ENCODE measurements at places on chromosomes 5 and 9.

DNA sequence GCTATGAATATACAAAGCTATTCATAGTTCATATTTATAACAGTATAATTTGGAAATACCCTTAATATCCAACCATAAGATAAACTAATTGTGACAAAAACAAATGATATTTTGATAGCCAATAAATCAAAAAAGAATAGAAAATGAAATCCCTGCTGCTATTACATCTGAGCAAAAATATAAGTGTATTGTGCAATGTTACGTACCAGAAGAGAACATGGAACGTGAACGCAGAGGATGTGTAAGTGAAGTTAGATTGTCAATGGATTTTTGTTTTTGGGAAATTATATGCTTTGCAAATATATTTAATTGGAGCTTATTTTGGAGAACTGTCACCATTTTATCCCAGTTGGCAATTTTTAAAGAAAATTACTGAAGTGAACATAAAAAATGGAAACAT, 15.4 kb downstream of the GCNT1 start:
- DNase-seq, result no peak

GRCh38 chr5:136768457-136768856, 403.1 kb upstream of the TRPC7 start:
- DNase-seq, result no peak

GRCh38 chr5:33817301-33817700, 74.5 kb downstream of the ADAMTS12 start:
- no peak for DNase-seq

DNA sequence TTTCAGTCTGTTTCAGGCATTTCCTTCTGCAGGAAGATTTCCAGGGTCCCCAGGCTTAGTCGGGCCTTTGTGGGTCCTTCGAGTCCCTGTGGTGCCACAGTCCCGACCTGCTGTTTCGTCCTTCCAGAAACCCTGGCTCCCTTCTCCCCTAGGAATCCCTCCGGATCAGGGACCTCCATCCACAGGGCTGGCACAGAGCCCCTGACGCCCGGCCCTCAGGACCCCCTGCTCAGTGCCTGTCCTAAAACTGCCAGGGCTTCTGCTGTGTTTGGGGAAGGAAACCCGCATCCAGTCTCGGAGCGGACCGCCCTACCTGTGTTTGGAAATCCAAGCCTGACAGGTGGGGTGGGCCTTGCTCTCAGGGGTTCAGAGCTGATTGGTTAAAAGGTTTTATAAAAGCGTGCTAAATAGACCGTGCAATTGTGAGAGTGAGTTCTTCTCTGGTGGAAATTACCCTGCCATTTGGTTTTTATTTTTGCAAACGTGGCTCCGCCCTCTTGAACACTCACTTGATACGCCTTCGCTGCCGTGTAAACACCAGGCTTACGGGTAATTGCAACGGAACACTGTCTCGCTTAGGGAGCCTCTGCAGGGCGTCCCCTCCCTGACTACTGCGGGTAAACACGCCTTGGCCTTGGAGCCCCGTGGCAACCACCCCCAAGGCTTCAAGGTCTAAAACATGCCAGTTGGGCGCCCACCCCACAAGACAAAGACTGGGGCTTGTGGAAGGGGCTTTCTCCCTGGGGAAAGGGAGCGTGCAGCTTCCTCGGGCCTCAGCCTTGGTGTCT, 121.2 kb downstream of the PHF2 start:
- DNase-seq, result no peak

- DNase-seq, result no peak
These were observed 91.6 kb upstream of the TAF11L2 start for GRCh38 chr5:17406423-17406838.

DNA sequence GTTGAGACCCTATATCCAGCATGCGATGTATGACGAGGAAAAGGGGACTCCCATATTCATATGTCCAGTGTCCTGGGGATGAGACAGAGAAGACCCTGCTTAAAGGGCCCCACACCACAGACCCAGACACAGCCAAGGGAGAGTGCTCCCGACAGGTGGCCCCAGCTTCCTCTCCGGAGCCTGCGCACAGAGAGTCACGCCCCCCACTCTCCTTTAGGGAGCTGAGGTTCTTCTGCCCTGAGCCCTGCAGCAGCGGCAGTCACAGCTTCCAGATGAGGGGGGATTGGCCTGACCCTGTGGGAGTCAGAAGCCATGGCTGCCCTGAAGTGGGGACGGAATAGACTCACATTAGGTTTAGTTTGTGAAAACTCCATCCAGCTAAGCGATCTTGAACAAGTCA, 17.1 kb downstream of the BTNL3 start:
- DNase-seq, result no peak

- no peak for DNase-seq
These were observed 74.5 kb upstream of the TBCA start for GRCh38 chr5:77850536-77851175.
